Right atrium auricular region (tissue), 2 donors: ENCODE measurements at places on chromosomes 1 and 21. TPM values are rescaled to one million over a fixed set of nuclear protein-coding genes. Genes with fewer than 3 reads are reported as not detected.

- peak; percentile 90 for DNase-seq
- peak overlapping the region; percentile 67 for H3K27ac ChIP-seq
- H3K4me1 ChIP-seq: no peaks in the 10 kb centered on the region
- H3K36me3 ChIP-seq: no peaks in the 10 kb centered on the region
- no peak overlapping the region for H3K4me3 ChIP-seq
- H3K27me3 ChIP-seq: no peaks in the 10 kb centered on the region
Observed at GRCh38 chr1:116556289-116557006, 14.4 kb downstream of the CD58 start.

DNA sequence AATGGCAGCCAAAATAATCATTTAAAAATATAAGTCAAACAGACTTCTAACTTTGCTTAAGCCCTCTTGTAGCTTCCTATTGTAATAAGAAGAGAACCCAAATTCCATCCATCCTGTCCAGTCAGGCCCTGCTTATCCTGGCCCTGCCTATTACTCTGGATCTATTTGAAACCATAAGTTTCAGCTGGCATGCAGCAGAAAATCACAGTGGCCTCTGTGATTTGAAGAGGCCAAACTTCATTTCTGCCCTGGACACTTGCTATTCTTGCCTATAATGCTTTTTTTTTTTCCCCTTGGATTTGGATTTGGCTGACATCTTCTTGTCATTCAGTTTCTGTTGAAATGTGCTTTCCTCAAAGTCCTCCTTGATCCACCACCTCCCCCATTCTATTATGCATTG is 642.8 kb downstream of the USP25 start:
- no peak overlapping the region for H3K4me3 ChIP-seq
- DNase-seq: no peak
- no peaks in the 10 kb centered on the region for H3K27me3 ChIP-seq
- no peaks in the 10 kb centered on the region for H3K4me1 ChIP-seq

C4BPB gene
- total RNA-seq: not detected

DNA sequence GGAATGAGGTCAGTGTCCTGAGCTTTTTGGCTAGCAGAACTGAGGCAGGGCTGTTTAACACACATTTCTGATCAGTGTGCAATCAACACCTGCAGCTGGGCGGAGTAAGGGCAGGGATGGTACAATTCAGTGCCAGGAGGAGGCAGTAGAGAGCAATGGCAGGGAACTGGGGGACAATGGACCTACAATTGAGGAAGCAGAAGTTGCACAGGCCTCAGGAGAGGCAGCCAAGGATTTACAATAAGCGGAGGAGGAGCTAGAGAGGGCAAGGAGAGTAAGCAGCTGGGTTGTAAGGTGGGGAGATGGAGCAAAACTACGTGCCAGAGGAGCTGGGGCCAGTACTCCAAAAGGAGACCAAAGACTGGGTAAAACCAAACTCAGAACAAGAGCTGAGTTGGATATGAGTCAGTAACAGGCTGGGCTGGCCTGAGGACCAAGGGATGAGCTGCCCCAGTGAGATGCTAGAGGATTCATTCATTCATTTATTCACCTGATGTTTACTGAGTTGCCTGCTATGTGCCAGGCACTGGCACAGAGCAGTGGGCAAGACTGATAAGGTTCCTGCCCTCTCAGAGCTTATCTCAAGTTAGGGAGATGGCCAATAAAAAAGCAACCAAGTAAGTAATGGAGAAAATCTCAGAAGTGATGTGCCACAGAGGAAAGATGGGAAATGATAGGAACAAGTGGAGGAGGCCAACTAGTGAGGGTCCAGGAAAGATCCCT is 10.4 kb upstream of the GALE start:
- no peaks in the 10 kb centered on the region for H3K27me3 ChIP-seq
- DNase-seq: no peak
- H3K4me3 ChIP-seq: no peak overlapping the region

DNA sequence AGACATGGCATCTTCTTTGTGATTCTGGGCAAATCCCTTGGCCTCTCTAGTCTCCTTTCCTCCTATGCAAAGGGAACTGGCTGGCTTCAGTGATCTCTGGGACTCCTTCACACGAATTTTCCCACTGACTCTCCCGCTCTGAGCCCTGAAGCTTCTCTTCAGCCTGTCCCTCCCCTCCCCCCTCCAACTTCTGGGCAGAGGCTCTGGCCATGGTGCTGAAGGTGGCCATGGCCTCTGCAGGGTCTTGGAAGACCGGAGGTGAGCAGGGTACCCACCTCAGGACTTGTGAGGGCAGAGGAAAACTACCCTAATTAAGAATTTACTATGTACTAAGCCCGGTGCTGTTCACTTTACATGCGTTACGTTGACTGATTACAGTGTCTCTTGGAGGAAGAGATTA is 29.4 kb upstream of the POU3F1 start:
- H3K36me3 ChIP-seq: no peaks in the 10 kb centered on the region
- H3K4me1 ChIP-seq: no peaks in the 10 kb centered on the region
- H3K4me3 ChIP-seq: no peak overlapping the region

GRCh38 chr1:93358293-93358692 is 12.6 kb downstream of the DR1 start:
- no peak overlapping the region for H3K4me3 ChIP-seq
- peaks cover 32% of the 10 kb centered on the region for H3K36me3 ChIP-seq
- peaks cover 13% of the 10 kb centered on the region for H3K4me1 ChIP-seq
- H3K27ac ChIP-seq: no peak overlapping the region
- H3K27me3 ChIP-seq: no peaks in the 10 kb centered on the region
